MM.1S (cell line): ENCODE measurements at places on chromosomes 6 and 20.

GRCh38 chr20:13101706-13102105 lies 92.9 kb downstream of the SPTLC3 start:
- DNase-seq = no peak

DNA sequence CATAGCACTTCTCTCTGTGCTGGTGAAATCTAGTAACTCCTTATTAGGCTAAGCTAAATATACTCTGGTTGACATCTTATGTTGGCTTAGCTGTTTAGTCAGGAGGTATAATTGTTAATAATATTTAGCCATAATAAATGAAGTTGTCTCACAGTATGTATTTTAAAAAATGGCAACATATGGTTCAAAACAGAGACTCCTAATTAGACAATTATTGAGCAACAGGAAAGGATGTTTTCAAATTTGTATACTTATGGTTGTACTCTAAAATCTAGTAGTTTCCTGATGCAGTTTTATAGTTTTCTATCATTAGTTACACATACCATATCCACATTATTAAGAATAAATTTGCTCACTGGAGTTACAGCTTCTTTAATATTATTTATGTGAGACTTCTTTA lies 150.2 kb downstream of the BCKDHB start:
- DNase-seq = no peak

DNA sequence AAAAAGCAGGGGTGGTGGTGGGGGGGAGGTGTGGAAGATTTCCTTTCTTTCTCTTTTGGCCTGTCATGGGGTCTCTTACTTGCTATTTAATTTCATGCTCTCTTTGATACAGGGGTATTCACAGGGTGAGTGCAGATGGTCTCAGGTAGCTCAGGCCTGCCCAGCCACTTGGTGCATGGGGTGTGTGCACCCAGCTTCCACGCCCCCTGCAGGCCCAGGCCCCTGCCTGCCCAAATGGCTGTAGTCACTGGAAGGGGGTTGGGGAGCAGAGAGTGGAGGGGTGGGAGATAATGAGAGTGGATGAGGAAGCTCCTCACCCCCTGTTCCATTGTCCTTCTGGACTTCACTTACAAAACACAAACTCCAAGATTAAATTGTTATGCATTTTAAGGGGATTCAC lies 133.6 kb upstream of the SGK1 start:
- DNase-seq = no peak

- DNase-seq = no peak
Observed at GRCh38 chr6:583635-584034, 73.3 kb downstream of the HUS1B start.

DNA sequence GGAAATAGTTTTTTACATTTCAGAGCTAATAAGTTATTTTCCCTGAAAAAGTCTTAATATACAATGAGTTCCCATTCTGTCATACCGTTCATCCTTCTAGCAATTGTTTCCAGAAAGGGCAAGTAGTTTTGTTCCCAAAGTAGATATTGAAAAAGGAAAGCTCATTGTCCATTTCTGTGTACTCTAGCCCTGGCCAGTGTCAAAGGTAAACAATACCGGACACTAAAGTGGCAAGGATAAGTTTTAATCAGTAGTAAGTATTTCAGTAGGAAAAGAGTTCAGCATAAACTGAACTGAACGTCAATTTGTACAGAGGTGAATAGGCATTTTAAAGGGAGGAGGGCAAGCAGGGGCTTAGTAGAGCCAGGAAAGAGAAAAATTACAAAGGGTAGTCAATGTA lies 43.5 kb upstream of the CALHM6 start:
- DNase-seq = no peak

GRCh38 chr6:112986321-112986720 lies 639.2 kb downstream of the RFPL4B start:
- DNase-seq = no peak

- DNase-seq = no peak
Observed at GRCh38 chr6:137999815-138000214, 107.4 kb downstream of the PERP start.

DNA sequence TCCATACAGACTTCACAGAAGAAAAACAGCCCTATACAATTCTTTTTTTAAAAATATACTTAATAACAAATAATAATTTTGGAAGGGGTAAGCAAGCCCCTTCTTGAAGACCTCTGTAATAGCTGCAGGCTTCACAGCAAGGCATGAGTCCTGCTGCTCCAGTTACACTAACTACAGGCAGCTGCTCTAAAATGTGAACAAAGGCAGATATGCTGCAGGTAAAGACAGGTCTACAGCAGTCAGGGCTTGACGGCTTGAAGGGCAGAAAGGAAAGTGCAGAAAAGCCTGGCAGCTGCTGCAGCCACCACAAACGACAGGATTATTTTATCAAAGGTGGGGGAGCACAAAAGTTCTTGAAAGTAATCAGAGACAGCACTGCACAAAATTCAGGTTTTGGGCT lies 11.3 kb downstream of the FAXC start:
- DNase-seq = no peak

DNA sequence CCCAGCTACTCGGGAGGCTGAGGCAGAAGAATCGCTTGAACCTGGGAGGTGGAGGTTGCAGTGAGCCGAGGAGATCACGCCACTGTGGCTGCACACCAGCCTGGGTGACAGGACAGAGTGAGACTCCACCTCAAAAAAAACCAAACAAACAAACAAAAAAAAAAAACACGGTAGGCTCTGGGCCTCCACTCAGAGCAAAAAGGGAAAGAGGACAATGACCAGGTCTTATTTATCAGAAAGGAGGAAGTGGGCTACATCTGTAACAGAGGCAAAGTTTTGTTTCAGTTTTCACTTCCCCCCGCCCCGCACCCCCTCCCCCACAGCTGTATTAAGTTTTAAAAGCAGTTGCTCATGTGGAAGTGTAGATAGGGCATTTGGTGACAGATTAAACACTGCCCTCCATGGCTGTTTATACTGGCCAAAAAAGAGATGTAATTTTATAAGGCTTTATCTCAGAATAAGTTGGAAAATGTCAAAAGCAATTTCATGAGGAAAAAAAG lies 114.6 kb downstream of the RCAN2 start:
- DNase-seq = peak; percentile 71

DNA sequence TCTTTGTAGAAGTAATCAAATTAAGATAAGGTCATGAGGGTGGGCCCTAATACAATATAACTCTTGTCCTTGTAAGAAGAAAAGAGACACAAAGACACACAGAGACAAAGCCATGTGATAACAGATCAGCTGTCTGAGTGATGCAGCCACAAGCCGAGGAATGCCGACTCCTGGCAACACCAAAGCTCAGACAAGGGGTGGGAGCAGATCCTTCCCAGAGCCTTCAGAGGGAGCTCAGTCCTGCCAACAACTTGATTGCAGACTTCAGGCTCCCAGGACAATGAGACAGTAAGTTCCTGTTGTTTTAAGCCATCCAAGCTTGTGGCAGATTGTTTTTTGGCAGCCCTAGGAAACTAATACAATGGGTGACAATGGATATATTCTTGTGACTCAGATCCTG lies 325.0 kb upstream of the AGPAT4 start:
- no peak for DNase-seq

DNA sequence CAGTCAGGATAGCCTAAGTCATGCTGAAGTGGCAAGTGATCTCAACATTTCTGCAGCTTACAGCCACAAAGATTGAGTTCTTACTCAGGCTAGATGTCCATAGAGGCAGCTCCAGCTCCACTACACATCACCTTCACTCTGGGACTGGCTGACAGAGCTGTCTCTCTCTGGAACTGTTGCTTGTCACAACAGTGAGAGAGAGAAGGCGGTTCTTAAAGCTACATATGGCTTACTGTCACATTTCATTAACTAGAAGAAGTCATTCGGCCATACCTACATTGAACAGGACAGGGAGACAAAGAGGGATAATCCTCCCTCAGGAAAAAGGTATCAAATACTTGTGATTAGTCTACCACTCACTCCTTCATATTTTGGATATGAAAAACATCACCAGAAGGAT lies 914.9 kb upstream of the FLRT3 start:
- DNase-seq = no peak

DNA sequence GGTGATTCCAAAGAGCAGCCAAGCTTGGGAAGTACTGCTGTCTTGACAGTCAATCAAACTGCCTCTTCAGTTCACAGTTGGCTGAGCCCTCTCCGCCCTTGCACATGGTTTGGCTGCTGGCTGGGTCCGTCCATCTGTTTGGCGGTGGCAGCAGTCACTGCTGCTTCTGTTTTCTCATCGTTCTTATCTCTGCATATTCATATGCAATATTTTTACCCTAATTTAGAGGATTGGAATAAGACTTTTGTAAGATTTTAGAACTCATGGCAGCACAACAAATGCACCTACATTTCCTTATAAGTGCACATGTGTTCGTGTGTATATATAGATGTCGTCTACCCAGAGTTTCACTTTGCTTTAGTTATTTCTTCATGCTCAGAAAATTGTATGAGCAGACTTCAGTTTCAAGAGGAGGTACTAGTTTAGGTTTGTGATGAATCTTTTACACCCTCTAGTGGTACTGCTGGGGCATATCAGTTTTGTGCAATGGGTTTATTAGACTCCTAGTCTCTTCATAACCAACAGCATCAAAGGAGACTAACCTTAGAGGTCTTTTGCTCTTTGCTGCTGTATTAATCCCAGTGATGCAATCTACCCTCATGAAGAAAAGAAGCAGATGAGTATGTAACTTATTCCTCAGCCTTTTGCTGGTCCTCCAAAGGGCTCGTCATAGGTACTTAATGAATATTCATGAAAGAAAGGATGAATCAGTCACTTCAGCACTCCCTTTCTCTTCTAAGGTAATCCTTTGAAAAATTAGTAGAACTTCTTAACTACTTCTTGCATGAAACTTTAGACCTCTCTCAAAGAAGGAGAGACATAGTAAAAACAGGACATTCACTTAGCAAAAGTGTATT lies 44.3 kb downstream of the KHDC1L start:
- DNase-seq = peak; percentile 78

DNA sequence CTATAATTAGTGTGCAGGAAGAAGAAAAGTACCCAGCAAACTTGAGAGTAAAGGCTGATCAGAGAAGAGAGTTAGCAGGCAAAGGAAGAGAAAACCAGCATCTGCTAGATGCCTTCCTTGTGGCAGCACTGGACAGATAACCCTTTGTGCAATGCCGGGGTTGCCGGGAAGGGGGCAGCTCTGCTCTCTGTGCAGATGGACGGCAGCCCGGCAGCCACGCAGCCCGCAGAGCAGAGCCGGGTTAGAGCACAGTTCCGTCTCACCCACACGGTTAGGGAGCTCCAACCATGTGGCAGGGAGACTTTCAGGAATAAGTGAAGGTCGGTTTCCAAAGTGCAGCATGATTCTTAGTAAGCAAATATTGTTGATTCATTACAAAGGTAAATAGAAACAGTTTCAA lies 80.0 kb upstream of the RPS6KA2 start:
- no peak for DNase-seq

GRCh38 chr6:127136786-127137185 lies 18.3 kb downstream of the RSPO3 start:
- no peak for DNase-seq

GRCh38 chr20:33131949-33132473 lies 35.9 kb upstream of the BPIFA2 start:
- no peak for DNase-seq

DNA sequence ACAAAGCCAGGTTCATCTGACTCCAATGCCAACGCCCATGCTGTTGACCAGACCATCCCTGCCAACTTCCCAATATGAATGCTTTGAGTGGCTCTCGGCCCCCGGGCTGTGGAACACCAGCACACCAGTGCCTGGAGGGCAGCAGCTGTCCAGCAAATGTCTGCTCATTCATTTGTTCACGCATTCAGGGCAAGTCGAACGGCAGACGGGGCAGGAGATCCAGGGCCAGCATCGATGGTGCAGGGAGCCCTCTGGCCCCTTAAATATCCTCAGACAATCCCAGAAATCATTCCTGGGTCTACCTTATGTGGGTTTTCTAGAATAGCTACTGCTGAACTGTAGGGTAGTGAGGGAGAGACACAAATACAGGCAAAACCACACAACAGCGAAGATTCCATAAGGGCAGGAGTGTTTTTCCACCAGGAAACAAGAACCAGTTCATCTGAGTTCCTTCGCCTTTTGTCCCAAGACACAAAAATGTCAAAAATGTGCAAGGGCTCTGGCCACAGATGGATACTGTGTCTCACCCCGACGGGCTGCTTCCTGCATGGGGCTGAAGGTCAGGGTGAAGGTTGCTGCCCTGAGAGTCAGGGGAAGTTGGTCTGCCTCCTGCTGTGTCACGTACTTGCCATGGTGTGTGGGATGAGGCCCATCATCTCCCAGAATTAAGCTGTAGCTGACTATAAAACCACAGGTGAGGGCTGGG lies 15.5 kb downstream of the RIPOR3 start:
- no peak for DNase-seq

DNA sequence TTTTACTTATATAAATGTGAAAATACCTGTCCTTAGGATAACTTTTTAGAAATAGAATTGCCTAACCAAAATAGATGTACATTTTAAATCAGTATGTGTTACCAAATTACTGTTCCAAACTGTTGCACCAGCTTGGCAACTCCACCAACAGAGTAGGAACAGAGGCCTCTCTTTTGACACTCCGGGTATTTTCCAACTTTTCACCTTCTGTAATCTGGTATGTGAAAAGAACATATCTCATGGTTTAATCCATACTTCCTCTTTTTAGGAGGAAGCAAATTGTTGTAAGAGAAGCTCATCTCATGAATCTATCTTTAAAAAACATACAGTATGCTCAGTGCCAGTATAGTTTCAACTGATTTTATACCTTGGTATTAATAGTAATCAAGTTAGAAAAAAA lies 24.9 kb downstream of the RNF144B start:
- DNase-seq = no peak

- no peak for DNase-seq
Observed at GRCh38 chr6:160347259-160348222, 637 bp upstream of the SLC22A3 start.

- no peak for DNase-seq
Observed at GRCh38 chr6:110652520-110652919, 162.7 kb downstream of the CDK19 start.

- no peak for DNase-seq
Observed at GRCh38 chr6:164021589-164022250, 607.2 kb downstream of the QKI start.

DNA sequence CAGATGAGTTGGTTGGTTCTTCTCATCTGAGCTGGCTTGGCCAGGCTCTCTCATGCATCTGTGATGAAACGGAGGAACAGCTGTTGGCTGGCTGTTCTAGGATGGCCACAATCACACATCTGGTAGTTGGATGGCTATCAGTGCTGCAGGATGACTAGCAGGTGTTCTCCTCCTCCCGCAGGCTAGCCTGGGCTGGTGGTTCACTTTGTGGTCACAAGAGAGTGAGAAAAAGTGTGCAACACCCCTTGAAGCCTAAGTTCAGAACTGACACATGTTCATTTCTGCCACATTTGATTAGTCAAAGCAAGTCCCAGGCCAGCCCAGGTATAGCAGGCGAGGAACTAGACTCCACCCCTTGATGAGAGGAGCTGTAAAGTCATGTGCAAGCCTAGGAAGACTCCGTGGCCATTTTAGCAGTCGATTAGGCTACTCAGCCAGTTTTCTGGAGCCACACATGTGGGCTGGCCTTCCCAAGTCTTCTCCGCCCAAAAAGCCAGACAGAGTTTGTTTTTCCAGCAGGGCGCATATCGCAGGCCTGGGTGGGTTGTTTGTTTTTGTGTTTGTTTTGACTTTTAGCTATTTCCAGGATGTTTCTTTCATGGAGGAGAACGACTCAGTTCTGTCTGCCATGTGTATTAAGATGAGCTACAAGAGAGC lies 120.8 kb downstream of the ISM1 start:
- no peak for DNase-seq

GRCh38 chr20:50224531-50225255 lies 34.1 kb downstream of the CEBPB start:
- no peak for DNase-seq
